ENCODE measurements at places on chromosomes 1 and 21.

DNA sequence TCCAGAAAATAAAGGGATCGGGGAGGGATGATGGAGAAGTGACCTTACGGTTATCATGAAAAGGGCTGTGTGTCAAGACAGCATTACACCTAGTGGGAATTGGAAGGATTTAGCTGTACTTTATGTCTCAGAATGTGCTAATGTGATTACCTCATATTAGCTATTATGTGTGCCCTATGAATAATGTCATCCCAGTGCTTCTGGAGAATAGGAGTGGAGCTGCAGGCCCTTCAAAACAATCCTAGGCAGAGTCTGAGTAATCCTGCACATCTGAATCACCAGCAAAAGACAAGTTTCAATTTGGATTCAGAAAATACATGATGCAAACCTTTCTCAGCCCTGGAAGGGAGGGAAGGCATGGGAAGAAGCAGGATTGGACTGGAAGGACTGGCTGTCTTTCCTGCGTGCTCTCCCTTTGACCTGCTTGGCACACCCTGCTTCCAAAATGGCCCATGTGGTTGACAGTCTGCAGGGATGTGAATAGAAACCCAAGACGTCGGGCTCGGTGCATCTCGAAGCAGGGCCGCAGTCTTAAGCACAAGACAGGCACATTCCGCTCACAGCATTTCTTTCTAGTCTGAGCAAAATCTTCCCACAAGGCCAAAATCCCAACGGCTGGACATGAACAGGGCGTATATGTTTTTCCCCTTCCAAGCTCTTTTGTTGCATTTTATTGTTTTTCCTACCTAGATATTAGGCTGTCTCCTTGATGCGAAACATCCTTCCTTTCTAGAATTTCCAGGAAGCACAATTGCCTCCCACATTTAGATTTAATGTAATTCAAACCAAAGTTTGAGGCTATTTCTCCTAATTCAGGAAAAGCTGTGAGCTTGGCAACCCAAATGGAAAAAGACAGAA is 54.3 kb upstream of the TARBP1 start:
- no peak for DNase-seq

GRCh38 chr1:179879797-179880196 is 2.2 kb upstream of the TOR1AIP2 start:
- no peak for DNase-seq

DNA sequence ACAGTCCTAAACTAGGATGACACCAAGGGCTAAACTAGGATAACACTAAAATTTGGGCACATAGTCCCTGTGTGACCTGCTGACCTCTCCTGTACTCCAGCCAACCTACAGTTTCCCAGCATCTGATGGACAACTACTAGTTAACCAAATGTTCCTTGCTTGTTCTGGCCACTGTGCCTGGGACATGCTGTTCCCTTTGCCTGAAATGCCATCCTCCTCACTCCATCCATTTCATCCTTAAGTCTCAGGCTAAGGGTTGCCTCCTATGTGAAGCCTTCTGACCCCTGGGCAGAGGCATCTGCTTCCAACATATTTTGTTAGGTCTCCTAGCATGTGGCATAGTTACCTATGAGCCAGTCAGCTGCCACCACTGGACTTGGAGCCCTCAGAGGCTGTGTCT is 204.9 kb upstream of the JUN start:
- no peak for DNase-seq

- no peak for DNase-seq
These were observed 197.7 kb downstream of the GREM2 start for GRCh38 chr1:240414237-240414636.

DNA sequence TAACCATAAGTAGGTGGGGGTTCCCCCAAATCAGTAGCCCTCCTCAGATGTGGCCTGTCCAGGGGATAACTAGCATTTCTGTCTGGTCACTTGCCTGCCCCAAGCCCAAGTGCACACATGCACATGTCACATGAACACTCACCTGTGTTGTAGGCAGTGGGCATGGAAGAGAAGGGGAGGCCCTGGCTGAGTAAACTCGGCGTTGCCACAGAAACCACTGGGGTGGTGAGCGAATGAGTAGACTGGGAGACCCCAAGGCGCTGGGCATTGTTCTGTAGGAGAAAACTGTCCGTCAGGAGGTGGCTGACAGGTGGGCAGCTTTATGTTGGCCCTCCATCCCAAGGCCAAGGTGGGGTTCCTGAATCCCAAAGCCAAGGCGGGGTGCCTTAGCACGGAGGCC is 25.6 kb downstream of the MEF2D start:
- DNase-seq = no peak

DNA sequence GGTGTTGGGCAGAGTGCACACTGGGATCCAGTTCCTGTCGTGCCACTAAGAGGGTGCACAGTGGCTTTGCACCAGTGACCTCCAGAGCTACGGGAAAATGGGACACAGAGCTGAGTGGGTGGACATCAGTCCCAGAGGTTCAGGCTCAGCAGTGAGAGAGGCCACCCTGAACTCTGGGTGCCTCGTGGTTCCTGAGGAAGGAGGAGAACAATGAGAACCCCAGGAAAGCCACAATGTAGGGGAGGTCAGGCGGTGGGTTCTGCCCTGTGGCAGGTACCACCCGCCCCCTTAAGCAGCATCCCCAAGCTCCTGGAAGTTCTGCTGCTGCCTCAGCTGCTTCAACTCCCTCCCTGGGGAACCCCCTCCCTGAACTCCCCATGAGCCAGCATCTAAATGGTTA is 112.2 kb downstream of the GRIK3 start:
- no peak for DNase-seq

- DNase-seq = no peak
These were observed 93.8 kb upstream of the PLPPR4 start for GRCh38 chr1:99170516-99170915.

DNA sequence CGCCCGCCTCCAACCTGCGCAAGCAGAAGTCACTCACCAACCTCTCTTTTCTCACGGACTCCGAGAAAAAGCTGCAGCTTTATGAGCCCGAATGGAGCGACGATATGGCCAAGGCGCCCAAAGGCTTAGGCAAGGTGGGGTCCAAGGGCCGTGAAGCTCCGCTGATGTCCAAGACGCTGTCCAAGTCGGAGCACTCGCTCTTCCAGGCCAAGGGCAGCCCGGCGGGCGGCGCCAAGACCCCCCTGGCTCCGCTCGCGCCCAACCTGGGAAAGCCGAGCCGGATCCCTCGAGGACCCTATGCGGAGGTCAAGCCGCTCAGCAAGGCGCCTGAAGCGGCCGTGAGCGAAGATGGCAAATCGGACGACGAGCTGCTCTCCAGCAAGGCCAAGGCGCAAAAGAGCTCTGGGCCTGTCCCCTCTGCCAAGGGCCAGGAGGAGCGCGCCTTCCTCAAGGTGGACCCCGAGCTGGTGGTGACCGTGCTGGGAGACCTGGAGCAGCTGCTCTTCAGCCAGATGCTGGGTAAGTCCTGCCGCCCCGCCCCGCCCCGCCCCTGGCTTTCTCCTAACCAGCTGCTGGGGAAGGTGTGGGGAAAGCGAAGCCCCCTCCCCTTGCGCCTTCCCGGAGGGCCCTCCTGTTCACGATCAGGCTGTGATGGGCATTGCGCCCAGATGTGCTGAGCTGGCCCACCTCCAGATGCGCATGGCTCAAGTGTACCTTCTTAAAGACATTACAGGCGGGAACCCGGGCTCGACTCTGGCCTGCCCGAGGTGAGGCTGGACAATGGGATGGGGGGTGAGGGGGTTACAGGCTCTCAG is 110.2 kb downstream of the NAV1 start:
- DNase-seq = no peak

DNA sequence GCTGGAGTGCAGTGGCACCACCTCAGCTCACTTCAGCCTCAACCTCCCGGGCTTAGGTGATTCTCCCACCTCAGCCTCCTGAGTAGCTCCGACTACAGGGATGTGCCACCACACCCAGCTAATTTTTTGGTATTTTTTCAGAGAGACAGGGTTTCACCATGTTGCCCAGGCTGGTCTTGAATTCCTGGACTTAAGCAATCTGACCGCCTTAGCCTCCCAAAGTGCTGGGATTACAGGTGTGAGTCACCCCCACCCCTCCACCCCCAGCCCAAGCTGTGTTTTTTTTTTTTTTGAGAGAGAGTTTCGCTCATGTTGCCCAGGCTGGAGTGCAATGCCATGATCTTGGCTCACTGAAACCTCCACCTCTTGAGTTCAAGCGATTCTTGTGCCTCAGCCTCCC is 75.4 kb downstream of the NKAIN1 start:
- no peak for DNase-seq

GRCh38 chr1:110081061-110081460 is 10.6 kb upstream of the ALX3 start:
- no peak for DNase-seq

GRCh38 chr1:54551891-54552290 is 3.9 kb downstream of the ACOT11 start:
- DNase-seq = no peak

DNA sequence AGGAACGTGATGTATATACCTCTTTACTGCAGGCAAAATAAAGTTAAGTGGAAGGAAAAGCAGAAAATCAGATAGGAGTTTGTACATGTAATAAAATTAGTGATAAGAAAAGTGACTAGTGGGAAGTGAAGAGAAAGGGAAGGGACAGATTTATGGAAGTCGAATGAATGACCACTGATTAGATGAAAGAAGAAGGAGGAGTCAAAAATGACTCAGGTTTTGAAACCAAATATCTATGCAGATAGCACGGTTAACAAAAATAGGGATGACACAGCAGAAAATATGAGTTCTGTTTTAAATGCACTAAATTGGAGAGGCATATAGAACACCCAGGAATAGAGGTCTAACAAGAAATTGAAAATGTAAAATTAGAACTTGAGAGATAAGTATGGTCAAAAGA is 128.0 kb downstream of the HMCN1 start:
- DNase-seq = no peak

DNA sequence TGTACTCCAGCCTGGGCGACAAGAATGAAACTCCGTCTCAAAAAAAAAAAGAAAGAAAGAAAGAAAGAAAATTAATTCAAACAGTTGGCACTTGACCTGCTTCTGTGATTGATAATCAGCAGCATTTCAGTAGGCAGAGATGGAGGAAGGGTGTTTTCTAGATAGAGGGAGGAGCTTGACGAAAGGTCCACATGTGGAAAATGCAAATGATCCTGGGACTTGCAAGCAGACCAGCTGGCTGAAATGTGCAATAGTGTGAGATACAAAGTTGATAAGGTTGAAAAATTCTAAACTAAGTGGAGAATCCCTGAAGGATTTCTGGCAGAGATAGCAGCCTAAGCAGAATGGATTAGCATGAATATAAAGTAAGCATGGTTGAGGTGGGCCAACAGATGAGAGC is 4.2 kb downstream of the ELAPOR1 start:
- DNase-seq = no peak

GRCh38 chr1:203289982-203290260 is 15.4 kb upstream of the BTG2 start:
- no peak for DNase-seq

GRCh38 chr21:43727519-43728153 is 8.7 kb downstream of the PDXK start:
- DNase-seq = no peak

GRCh38 chr1:171801487-171801891 is 20.0 kb downstream of the METTL13 start:
- no peak for DNase-seq

GRCh38 chr1:3673381-3674099 is 21.2 kb downstream of the TP73 start:
- no peak for DNase-seq

DNA sequence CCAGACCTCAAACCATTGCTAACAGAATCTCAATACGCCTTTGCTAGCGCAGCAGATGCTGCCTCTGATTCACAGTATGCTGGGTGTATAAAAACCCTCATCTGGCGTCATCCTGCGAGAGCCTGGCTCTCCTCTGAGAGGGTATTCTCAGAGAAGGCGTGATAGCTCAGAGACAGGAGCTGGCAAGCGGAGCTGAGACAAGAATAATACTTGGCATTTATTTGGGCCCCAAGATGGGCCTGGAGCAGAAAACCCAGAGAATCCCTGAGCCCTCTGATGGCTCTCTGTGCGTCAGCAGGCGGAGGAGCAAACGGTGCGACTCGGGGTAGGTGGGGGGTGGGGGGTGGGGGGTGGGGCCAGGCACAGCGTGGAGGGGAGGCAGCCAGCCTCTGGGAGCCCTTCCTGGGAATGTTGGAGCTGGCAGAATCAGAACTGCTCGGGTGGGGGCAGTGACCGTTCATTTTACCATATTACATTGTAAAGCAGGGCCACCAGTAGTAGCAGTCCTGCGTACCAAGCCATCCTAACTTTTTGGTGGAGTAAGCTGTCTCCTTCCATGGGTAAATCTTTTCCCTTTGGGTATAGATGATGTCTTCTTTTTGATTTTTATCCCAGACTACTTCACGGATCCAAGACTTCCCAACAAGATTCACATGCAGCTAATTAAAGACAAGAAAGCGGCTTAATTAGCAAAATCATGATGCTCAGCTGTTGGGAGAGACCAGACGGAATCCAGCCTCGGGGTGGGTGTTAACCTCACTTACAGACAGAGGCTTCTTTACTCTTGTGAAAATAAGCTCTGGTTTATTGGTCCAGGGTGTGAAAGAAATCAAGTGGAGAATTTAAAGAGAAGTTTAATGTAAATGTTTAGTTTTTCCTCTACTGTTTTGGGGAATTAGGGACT is 7.1 kb downstream of the RIIAD1 start:
- DNase-seq = no peak

DNA sequence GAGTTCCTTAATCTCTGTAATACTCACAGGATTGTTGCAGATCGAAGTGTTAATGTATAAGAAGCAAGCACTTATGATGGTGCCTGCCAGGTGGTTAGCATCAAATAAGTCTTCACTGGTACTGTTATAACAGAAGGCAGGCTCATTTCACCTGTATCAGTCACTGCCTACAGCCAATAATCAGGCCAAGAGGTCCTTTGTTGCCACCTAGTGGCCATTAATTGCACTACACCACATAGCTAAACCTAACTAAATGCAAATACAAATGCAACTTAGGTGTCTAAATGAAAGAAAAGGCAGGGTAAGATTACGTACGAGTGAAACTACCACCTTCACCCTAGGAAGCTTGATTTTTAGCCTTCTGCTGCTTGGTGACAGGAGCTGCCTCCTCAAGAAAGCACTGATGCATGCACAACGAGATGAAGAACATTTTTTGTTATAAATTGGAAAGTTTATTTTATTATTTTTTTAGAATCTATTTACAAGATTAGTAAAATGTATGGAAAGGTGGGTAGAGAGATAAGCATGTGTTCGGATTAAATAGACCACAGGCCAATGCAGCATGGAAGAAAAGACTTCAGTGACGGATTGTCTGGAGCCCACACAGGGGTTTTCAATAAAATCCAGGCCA is 334.8 kb upstream of the CAMK1G start:
- no peak for DNase-seq

GRCh38 chr1:1755852-1756251 is 22.4 kb downstream of the NADK start:
- DNase-seq = no peak

- DNase-seq = no peak
These were observed 437.7 kb upstream of the KAZN start for GRCh38 chr1:14160781-14161180.

GRCh38 chr1:2417833-2418225 is 5.5 kb upstream of the PEX10 start:
- DNase-seq = no peak

GRCh38 chr1:117512728-117513321 is 93.0 kb upstream of the TENT5C start:
- DNase-seq = no peak

All from GM12892 (cell line).